ENCODE measurements at places on chromosomes 12 and 14. TPM values are rescaled to one million over a fixed set of nuclear protein-coding genes. Genes with fewer than 3 reads are reported as not detected.

Gene RND1
- total RNA-seq: not detected

Gene KLRC3
- not detected for total RNA-seq

Gene CLEC2A
- not detected for total RNA-seq

- no peak overlapping the region for H3K27ac ChIP-seq
- H3K4me1 ChIP-seq: no peaks in the 10 kb centered on the region
- no peaks in the 10 kb centered on the region for H3K27me3 ChIP-seq
- H3K4me3 ChIP-seq: no peak overlapping the region
- peaks cover 15% of the 10 kb centered on the region for H3K36me3 ChIP-seq
Measured at GRCh38 chr12:71694099-71694820, 8.4 kb downstream of the TMEM19 start.

DNA sequence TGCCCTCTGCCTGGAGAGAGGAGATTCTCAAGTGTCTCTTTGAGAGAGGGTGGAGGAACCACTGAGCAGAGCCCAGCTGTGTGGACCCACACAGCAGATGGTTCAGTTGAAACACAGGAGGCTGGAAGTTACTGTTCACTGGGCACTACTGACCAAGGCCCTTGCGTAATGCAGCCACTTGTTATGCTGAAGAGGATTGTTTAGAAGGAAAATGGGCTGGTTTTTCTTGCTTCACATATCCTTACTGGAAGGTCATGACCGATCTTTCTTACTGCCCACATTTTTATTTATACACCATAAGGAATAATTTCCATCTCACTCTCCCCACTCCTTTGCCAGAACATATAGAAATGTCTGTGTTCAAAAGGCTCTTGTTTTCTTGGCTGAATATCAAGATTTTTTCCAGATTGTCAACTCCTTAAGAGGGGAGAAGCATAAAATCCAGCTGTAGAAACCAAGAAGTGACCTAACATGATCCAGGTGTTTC lies 375.1 kb upstream of the DDHD1 start:
- no peaks in the 10 kb centered on the region for H3K36me3 ChIP-seq
- peak; percentile 62 for DNase-seq
- no peaks in the 10 kb centered on the region for H3K27me3 ChIP-seq
- no peak overlapping the region for H3K27ac ChIP-seq
- no peaks in the 10 kb centered on the region for H3K4me1 ChIP-seq
- H3K4me3 ChIP-seq: no peak overlapping the region

- H3K4me3 ChIP-seq: peak overlapping the region; percentile 48
- no peaks in the 10 kb centered on the region for H3K4me1 ChIP-seq
- H3K27me3 ChIP-seq: no peaks in the 10 kb centered on the region
- DNase-seq: peak; percentile 81
- H3K36me3 ChIP-seq: peaks cover 16% of the 10 kb centered on the region
Measured at GRCh38 chr12:57621497-57622292, 10.5 kb downstream of the ARHGEF25 start.

GRCh38 chr12:66111605-66112004 lies 18.9 kb downstream of the LLPH start:
- H3K4me3 ChIP-seq: no peak overlapping the region
- H3K27me3 ChIP-seq: no peaks in the 10 kb centered on the region
- no peaks in the 10 kb centered on the region for H3K4me1 ChIP-seq
- no peak for DNase-seq
- H3K36me3 ChIP-seq: no peaks in the 10 kb centered on the region

GRCh38 chr14:35133542-35134328 lies 11.4 kb downstream of the PRORP start:
- no peak overlapping the region for H3K27ac ChIP-seq
- no peaks in the 10 kb centered on the region for H3K27me3 ChIP-seq
- no peak overlapping the region for H3K4me3 ChIP-seq
- H3K4me1 ChIP-seq: no peaks in the 10 kb centered on the region
- DNase-seq: no peak
